Stimulated activated memory B cell treated with anti-CD40 and anti-IgM and Interleukin-4, amounts not matched to agents 10 μg/mL and 1 μg/mL and 100 μg/mL, for 72 hours (primary cell): ENCODE measurements at places on chromosomes 3 and 15.

GRCh38 chr3:72724070-72724469 is 124.2 kb downstream of the SHQ1 start:
- no peak for ATAC-seq

GRCh38 chr15:95492388-95493070 is 838.0 kb upstream of the NR2F2 start:
- peak; percentile 43 for ATAC-seq

DNA sequence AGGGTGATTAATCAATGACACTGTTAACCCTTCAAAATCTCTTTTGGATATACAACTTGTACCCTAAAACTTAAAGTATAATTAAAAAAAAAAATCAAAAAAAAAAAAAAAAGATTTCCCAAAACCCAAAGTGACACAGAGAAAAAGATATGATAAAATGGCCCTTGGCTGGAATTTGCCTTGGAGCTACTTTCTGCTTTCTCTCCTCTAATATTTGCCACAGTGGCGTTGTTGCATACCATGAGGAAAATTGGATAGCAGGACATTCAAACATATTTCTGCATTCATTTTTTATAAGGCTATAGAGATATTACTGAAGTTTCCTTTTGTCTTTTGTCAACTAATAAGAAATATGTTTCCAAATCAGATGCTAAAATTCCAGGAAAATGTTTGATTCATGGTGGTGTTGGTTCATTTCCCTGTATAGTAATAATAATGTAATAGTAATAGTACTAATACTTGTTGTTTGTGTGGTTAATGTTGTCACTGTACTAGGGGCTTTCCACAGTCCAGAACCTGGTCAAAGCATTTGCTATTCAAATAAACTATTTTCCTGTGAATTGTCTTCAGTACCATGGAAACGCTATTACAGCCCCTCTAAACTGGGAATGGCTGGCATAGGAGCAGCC is 441.3 kb upstream of the THBS1 start:
- ATAC-seq: no peak

GRCh38 chr3:13345772-13346171 is 74.3 kb downstream of the NUP210 start:
- no peak for ATAC-seq
